ENCODE measurements at places on chromosomes 5 and 9.

- no peak for DNase-seq
Observed at GRCh38 chr5:174242573-174242972, 197.1 kb downstream of the NSG2 start.

GRCh38 chr9:117435630-117436261 is 20.9 kb upstream of the ASTN2 start:
- no peak for DNase-seq

DNA sequence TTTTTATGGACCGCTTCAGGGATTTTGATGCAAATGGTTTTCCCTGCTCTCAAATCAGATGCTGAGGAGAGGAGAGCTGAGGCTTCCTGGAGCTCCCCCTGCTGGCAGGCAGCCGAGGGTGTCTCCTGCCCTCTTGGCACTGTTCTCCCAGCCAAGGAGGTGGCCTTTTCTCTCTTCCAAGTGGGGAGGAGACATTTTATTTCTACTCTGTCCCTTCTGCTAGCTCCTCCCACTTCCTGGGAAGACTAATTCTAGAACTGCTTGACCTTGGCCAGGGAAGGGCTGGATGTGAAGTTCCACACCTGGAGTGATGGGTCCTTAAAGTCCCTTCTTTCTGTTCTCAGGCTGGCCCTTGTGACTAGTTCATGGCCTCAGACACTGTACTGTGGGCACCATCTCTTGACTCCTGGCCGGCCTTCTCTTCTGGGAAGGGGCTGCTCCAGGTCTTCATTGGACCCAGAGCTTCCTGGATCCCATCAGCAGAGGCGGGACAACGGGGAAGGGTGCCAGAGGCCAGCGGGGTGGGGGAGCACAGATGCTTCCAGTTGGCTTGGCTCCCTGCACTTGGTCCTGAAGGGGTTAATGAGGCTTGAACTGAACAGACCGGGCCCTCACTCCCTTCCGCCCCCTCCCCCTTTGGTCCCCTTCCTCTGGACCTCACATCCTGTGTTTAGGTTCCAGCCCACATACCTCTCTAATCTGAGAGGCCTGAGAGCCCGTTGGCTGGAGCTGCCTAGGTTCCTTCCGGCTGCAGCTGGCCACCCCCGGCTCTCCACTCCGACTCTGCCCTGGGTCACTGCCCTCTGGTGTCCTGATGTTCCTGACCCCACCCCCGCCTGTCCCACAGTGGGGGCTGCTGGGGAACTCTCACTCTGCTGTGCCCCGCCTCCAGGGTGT is 32.1 kb downstream of the PTPA start:
- peak; percentile 81 for DNase-seq

- no peak for DNase-seq
Observed at GRCh38 chr9:74415995-74416394, 81.1 kb upstream of the RORB start.

DNA sequence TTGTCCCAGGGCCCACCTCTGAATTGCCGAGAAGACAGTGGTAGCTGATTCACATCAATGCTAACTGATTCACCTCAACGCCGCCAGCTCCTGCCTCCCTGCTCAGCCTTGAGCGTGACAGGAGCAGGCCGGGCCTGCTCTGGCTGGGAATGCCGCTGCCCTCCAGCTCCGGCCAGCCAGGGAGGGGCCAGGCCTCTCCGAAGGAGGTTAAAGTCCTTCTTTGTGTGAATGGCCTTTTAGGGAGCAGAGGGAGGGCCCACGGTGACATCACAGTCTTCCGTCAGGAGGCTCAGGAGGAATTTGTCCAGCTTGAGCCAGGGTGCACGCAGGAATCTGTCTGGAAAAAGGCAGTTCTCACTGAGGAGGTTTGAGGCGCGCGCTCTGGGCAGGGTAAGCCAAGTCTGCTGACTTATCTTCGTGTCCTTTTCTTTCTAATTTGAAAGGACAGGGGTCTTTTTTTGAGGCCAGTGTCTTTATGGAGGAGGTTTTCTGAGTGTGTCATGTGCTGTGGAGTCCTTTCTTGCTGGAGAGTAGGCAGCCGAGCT is 82.7 kb downstream of the C9orf152 start:
- peak; percentile 97 for DNase-seq

DNA sequence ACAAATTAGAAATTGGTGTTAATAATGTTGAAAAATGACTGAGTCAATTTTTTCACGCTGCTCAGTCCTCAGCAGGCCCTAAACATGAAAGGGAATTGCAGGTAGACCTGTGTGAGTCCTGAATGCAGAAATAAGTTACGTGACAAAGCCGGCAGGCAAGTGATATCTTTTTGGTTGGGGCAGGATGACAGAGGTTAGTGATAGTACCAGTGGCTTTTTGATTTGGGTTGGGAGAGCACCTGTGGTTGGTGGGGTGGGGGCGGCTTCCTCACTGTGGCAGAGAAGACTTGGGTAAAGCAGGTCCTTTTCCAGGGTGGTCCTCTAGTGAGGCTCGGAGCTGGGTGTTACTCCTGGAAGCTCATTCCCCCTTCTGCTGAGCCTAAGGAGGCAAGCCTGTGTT is 164.7 kb downstream of the TMEM167A start:
- no peak for DNase-seq

DNA sequence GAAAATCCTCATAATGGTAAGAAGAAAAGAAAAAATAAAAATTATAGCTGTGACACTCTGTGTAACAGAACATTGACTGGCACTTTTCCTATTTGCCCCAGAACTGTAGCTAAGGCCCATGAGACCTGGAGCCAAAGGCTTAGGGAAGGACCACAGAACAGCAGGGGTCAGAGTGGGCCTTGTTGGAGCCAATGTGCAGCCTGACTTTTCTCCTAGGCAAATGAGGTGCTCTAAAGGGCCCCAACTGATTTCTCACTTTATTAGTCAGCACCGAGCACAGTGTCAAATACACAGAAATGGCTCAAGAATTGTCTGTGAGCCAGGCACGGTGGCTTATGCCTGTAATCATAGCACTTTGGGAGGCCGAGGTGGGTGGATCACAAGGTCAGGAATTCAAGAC is 4.0 kb upstream of the MEGF9 start:
- no peak for DNase-seq

GRCh38 chr9:110140276-110140675 is 67.7 kb downstream of the C9orf152 start:
- DNase-seq, result no peak

DNA sequence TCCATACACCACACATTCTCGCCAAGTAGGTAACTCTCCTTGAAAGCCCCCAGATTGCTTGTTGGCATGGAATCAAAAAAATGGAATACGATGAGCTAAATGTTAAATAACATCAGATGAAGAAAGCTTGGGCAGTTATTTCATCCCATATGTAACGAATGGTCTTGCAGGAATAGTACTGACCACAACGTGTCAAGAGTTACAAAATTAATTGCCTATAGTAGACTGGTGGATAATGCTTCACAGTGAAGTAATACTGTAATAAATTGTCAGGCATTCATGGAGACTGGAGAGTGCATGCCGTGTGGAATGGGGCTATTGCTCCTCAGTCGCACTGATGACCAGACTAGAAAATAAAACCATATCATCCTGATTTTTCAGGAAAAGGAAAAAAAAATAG is 1628.7 kb downstream of the MAT2B start:
- no peak for DNase-seq

DNA sequence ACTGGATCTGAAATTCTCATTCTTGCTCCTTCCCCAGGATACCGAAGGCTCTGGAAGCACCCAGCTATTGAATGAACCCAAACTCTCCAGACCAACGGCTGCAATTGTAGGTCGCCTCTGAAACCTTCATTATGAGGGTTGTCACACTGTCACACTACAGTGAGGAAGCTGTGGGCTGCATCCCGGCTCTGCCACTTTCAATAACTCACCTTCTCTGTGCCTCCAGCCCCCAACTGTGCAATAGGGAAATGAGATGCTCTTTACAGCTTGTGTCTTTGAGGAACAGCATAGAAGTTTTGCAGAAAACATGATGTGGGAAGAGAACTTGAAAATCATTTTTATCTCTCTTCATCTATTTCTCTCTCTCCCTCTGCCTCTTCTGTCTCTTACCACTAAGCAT is 69.6 kb upstream of the TGFBR1 start:
- DNase-seq, result no peak

DNA sequence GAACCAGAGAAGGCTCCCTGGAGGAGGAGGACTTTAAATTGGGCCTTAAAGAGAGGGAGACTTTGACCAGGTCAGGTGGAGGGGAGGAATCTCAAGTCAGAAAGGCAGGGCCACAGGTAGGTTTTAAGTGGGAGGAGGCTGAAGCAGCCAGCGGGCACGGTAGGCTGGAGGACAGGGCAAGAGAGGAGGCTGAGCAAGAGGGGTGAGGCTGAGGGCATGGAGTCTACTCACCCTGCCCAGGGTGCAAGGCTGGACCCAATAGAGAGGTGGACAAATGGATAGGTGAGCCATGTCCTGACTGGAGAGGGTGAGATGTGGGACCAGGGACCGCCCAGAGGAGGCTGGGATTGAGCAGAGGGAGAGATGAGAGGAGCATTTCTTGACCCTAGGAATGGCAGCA is 25.6 kb upstream of the TRIM14 start:
- no peak for DNase-seq

DNA sequence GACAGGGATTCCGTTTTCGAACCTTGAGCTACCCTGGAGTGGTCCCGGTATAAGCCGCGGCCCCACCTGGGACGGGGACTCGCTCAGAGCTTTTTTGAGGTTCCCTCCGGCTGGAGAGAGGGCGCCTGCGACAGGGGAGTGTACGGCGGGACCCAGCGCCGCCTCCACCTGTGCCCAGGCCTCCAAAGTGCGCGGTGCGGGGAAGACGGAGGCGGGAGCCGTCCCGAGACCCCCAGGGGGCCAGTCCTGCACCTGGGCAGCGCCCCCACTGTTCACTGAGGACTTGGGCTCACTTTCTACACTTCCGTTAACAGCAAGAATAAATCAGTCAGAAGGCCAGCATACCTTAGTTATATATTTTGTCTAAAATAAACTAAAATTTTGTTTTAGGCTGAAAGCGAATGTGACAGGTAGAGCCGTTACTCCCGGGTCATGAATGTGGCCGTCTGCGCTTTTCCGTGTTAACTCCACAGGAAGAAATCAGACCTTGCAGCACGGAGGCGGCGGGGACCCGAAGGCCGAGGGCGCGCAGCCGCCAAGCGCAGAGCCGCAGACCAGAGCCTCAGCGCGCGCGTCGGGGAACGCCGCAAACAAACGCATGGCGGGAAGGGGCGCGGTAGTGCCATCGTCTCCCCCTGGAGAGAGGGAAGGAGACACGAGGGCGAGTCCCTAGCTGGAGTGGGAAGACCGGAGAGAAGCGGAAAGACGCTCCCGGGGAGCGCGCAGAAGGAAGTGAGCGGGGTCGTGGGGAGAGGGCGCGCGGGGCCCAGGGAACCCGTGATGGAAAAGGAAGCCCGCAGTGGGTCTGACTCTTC is 14.1 kb downstream of the TRIM7 start:
- DNase-seq, result no peak

GRCh38 chr5:64794053-64794770 is 25.5 kb downstream of the CWC27 start:
- no peak for DNase-seq

DNA sequence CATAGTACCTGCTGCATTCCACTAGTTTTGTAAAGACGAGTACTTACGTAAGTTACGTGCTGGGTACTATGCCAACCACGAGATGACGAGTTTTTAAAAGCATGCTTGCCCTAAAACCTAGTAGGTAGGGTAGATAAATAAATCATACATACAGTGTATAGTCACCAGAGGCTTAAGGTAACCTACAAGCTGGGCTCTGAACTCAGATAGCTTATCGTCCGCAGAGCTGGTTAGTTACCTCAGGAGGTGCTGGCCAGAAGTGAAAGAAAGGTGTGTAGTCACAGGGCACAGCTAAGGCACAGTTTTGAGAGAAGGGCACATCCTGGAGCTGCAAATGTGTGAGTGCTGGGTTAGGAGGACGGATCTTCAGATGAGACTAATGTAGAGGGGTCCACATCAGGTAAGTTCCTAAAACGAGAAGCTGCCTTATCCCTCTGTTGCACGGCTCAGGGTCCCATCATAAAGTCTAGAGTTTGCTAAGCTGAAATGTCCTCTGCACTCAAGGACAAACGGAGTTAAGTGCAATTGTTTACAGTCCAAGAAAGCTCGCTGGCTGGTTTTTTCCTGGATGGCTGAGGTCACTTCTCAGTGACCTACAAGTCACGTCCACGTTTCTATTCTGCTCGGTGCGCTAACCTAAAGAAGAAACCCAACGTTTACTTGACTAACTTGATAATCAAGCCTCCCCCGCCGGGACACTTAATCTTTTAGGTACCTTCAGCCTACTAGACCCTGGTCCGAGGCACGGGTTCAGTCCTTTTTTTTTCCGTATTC is 1.1 kb upstream of the SNX24 start:
- DNase-seq, result no peak

- peak; percentile 82 for DNase-seq
Observed at GRCh38 chr5:17441351-17441750, 56.7 kb upstream of the TAF11L2 start.

GRCh38 chr5:72268753-72269410 is 51.2 kb downstream of the MRPS27 start:
- peak; percentile 35 for DNase-seq

- DNase-seq, result no peak
Observed at GRCh38 chr5:54793468-54794134, 191.8 kb downstream of the ESM1 start.

GRCh38 chr5:67648201-67648671 is 451.6 kb upstream of the CD180 start:
- DNase-seq, result peak; percentile 38

DNA sequence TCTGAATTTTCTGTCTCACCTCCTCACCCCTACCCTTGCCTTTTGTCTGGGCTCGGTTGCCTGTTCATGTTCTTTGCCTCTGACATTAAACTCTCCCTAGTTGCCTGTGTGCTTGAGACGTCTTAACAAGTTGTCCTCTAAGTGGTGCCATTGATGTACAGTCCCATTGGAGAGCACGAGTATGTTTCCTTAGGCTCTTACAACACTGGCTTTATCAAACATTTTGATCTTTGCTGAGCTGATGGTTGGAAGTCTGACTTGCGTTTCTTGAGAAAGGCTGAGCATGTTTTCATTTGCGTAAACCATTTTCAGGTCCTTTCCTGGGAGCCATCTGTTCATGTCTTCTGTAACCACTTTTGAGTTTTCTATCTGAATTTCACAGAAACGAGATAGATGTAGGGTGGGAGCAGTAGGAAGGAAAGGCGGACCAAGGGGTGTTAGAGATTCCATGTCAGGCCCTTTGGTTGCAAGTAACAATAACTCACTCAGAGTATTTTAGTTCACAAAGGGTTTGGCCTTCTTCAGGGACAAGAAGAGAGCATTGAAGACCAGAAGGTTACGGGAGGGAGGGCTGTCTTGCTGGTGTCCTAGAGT is 35.4 kb downstream of the OTULIN start:
- no peak for DNase-seq

GRCh38 chr9:131475956-131476776 is 26.6 kb upstream of the POMT1 start:
- no peak for DNase-seq

GRCh38 chr5:178544166-178544834 is 45.9 kb downstream of the COL23A1 start:
- DNase-seq, result no peak

- no peak for DNase-seq
Observed at GRCh38 chr9:81851340-81851739, 76.9 kb upstream of the SPATA31D4 start.

Measured in amniotic stem cell (primary cell).